ENCODE measurements at places on chromosomes 5 and 9. TPM values are rescaled to one million over a fixed set of nuclear protein-coding genes. Genes with fewer than 3 reads are reported as not detected.

- H3K4me1 ChIP-seq, result no peaks in the 10 kb centered on the region
- H3K4me3 ChIP-seq, result no peak overlapping the region
- no peaks in the 10 kb centered on the region for H3K27me3 ChIP-seq
These were observed 711.2 kb downstream of the PTPRD start for GRCh38 chr9:9901624-9902023.

DNA sequence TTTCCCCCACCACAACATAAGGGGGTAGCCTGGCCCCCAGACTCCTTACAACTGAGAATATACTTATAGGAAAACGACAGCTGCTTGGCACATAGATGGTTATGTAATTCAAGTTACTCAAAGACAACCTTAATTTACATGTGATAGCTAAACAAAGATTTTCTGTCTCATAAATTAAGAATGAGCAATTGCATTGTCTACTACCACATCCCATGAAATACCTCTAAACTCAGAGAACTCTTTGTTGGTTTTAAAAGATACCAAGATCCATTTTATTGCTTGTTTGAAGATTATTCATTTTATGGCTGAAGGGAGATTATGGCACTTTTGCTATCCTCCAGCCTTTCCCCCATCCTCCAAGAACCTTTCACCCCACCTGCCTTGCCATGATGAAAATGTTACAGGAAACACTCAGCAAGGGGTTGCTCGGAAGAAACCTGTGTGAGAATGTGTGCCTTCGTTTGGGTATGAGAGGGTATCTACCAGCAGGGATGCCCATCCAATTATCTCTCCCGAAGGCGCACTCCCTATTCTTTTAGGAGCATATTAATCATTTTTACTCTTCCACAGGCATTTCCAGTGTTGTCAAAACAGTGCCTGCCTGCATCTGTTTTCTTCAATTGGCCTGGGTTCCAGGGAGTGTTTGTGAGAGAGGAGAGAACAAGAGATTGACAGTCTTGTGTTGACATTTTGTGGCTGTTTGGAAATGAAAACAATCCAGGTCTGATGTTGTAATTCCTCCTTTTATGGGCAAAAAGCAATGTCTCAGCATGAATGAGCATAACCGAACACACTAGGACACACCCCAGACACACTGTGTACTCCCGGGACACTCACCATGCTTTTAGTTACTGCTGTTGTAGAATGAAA lies 208.0 kb upstream of the ANKRD55 start:
- H3K27ac ChIP-seq, result no peak overlapping the region
- no peaks in the 10 kb centered on the region for H3K27me3 ChIP-seq
- no peak for DNase-seq
- peaks cover 2% of the 10 kb centered on the region for H3K4me1 ChIP-seq
- no peaks in the 10 kb centered on the region for H3K36me3 ChIP-seq
- no peak overlapping the region for H3K4me3 ChIP-seq

- H3K4me1 ChIP-seq, result no peaks in the 10 kb centered on the region
- no peak overlapping the region for H3K4me3 ChIP-seq
- H3K36me3 ChIP-seq, result no peaks in the 10 kb centered on the region
- DNase-seq, result no peak
These were observed 196.6 kb upstream of the RASEF start for GRCh38 chr9:83259558-83259957.

Gene PCA3
- not detected for total RNA-seq

GRCh38 chr9:18688581-18689565 lies 214.9 kb downstream of the ADAMTSL1 start:
- H3K27ac ChIP-seq, result no peak overlapping the region
- DNase-seq, result no peak
- no peak overlapping the region for H3K4me3 ChIP-seq

GRCh38 chr5:107607671-107608345 lies 62.9 kb downstream of the EFNA5 start:
- H3K4me1 ChIP-seq, result peaks cover 24% of the 10 kb centered on the region
- H3K27ac ChIP-seq, result no peak overlapping the region
- no peak overlapping the region for H3K4me3 ChIP-seq
- H3K27me3 ChIP-seq, result no peaks in the 10 kb centered on the region
- no peaks in the 10 kb centered on the region for H3K36me3 ChIP-seq

- no peak overlapping the region for H3K27ac ChIP-seq
- H3K4me1 ChIP-seq, result no peaks in the 10 kb centered on the region
- no peaks in the 10 kb centered on the region for H3K36me3 ChIP-seq
- DNase-seq, result no peak
- no peaks in the 10 kb centered on the region for H3K27me3 ChIP-seq
- H3K4me3 ChIP-seq, result no peak overlapping the region
These were observed 295.3 kb upstream of the DMRT1 start for GRCh38 chr9:546235-546634.

GRCh38 chr9:75455444-75455921 lies 367.2 kb downstream of the OSTF1 start:
- H3K4me1 ChIP-seq, result peaks cover 9% of the 10 kb centered on the region
- no peak for DNase-seq
- no peaks in the 10 kb centered on the region for H3K27me3 ChIP-seq

GRCh38 chr5:77971776-77972468 lies 195.8 kb upstream of the TBCA start:
- H3K4me1 ChIP-seq, result peaks cover 6% of the 10 kb centered on the region
- no peak for DNase-seq
- no peak overlapping the region for H3K27ac ChIP-seq
- peaks cover 53% of the 10 kb centered on the region for H3K27me3 ChIP-seq

- no peak for DNase-seq
- H3K27me3 ChIP-seq, result peaks cover 23% of the 10 kb centered on the region
- H3K27ac ChIP-seq, result no peak overlapping the region
- H3K4me3 ChIP-seq, result no peak overlapping the region
These were observed 180.8 kb upstream of the MVB12B start for GRCh38 chr9:126145887-126146253.

Data from H1 (cell line).